ENCODE measurements at places on chromosomes 3 and 15.

DNA sequence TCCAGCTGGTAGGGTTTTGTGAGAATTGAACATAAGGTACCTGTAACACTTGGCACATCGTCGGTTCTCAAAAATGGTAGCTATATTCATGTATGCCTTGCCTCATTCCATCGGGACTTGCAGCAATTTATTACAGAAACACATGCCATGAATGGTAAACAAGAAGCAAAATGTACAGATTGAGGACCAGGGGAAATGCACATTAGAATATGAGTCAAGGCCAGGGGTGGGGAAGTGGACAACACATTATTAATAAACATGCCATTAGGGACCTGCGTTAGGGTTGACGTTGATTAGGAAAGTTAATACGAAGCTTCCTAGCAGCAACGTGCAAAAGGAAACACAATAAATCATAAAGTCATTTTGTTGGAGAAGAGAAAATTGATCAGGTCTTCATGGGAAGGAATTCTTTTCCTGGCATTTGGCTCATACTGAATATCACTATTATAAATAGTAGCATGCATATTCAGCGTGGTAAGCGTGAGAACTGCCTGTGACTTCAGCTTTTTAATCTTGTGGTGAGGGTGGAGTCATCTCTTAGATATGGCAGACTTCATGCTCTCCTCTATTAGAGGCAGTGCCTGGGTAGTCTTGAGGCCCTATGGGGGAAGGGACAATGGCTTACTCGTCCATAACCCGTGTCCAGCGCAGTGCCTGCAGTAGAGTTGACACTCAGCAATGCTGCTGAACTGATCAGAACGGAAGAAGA is 184.9 kb downstream of the SV2B start:
- no peak for DNase-seq

DNA sequence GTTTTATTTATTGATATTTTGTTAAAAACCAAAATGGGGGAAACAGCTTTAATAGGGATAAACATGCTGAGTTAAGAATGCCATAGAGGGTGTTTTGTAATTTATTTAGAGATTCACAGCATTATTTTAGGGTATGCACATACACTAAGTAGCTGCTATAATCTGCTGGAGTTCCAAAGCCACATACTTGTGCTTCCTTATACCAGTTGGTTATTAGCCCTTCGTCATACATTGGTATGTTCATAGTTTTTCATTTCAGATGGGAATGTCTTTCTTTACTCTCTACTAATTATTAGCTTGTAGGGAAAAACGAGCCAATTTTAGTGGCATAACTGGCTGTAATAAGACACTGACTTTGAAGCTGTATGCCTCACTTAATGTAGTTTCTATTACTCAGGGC is 74.9 kb downstream of the PFN2 start:
- DNase-seq, result no peak

DNA sequence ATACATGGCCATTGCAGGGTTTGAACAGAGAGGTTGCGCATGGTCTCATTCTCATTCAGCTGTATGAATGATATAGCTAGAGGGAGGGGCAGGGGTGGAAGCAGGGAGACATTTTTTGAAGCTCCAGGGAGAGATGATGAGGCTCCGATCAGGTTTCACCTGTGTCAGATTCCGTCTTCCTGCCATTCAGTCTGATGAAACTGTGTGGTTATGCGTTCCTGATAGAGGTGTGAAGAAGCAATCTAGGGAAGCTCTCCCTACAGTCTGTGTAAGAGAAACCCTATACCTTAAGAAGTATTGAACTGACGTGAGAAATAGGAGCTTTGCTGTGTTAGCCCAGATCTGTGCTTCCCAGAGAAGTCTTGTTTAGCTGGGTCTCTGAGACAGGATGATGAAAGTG is 171.9 kb upstream of the NDN start:
- no peak for DNase-seq

DNA sequence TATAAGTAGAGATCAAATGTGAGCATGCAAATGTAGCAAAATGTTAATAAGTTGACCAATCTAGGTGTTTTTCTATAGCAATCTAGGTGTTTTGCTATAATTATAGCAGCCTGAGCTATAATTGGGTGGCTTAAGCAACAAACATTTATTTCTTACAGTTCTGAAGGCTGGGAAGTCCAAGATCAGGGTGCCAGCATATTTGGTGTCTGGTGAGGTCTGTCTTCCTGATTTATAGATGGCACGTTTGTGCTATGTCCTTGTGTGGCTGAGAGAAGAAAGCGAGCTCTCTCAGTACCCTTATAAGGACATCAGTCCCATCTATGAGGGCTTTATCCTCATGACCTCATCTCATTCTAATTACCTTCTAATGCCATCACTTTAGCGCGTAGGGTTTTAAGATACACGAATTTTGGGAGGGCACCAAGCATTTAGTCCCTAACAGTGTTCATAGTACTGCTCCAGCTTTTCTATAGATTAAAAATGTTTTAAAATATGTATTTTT is 171.1 kb downstream of the GHSR start:
- no peak for DNase-seq

DNA sequence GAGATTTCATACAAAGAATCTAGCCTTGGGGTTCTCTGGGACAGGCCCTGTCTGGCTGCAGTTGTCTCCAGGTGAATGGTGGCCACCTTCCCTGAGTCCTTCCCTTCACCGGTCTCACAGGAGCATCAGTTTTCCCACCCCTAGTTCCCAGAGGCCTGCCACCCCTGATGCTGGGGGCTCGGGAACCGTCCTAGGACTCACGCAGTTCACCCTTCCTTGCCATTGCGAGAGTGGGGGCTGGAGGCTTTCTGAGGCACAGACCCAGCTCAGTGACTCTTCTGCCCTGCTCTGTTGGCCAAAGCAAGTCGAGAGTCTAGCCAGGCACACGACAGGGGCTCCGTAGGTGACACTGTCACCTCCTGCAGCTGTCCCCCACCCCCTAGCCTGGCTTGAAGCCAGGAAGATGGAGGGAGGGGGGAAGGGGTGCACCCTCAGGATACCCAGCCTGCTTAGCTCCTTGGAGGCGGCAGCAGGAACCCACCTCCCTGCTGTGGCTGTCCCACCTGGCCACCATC is 130.3 kb downstream of the NUP210 start:
- no peak for DNase-seq

GRCh38 chr3:129665024-129665768 is 58.7 kb upstream of the PLXND1 start:
- no peak for DNase-seq
